ENCODE measurements at places on chromosomes 12 and 14.

GRCh38 chr14:59336098-59336497 is 129.1 kb downstream of the GPR135 start:
- no peak for DNase-seq

DNA sequence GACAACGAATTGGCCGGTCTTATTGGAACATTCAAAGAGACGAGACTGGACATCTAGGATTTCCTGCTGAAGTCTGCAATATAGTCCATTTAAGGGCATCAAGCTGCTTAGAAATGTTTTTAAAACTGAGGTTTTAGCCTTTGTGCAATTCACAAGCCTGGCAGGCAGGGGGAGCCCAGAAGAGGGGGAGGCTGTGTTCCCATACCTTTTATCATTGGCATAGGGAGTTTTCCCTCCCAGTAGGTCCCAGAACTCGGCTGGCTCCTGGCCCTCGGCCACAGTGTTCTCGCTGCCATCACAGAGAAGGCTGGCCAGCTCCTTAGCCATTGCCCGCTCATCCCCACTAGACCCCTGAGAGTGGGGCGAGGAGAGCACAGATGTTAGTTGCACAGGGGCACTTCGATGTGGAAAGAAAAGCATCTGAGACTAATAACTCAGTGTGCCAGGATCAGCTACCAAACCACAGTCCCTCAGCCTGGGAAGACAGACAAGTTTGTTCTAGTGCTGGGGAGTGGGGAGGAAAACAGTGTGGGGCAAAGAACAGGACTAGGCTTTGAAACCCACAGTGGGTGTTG is 15.1 kb downstream of the AVIL start:
- peak; percentile 43 for DNase-seq

GRCh38 chr14:71720978-71721624 is 211.1 kb upstream of the RGS6 start:
- peak; percentile 71 for DNase-seq

GRCh38 chr14:96739200-96739910 is 57.8 kb upstream of the VRK1 start:
- DNase-seq: no peak

- no peak for DNase-seq
Measured at GRCh38 chr12:80129895-80130530, 30.7 kb downstream of the OTOGL start.

GRCh38 chr12:22658214-22658613 is 33.2 kb downstream of the ETNK1 start:
- DNase-seq: no peak

- no peak for DNase-seq
Measured at GRCh38 chr14:23942587-23942986, 11.0 kb upstream of the DHRS4 start.
